ENCODE measurements at places on chromosomes 1 and 21. TPM values are rescaled to one million over a fixed set of nuclear protein-coding genes. Genes with fewer than 3 reads are reported as not detected.

The TIE1 gene
- total RNA-seq = 46.6 TPM

The PCP4 gene
- 51.4 TPM for total RNA-seq

The CD1D gene
- total RNA-seq = 1.4 TPM

The TCHHL1 gene
- not detected for total RNA-seq

The S100A8 gene
- 123 TPM for total RNA-seq

The FGR gene
- 22.5 TPM for total RNA-seq

The OR2W3 gene
- total RNA-seq = 1.9 TPM

The ADAM30 gene
- not detected for total RNA-seq

The NBL1 gene
- total RNA-seq = 137 TPM

The CLIC4 gene
- total RNA-seq = 566 TPM

The CFHR5 gene
- total RNA-seq = not detected

The LCE1B gene
- not detected for total RNA-seq

The GLRX2 gene
- total RNA-seq = 21.1 TPM

The GPR153 gene
- total RNA-seq = 11.8 TPM

The DUSP12 gene
- total RNA-seq = 15.5 TPM

The ITGB2 gene
- total RNA-seq = 122 TPM

The STUM gene
- 3.9 TPM for total RNA-seq

The PLEKHN1 gene
- total RNA-seq = 0.86 TPM

The FAM163A gene
- total RNA-seq = not detected

The PRDM16 gene
- 21.1 TPM for total RNA-seq

The LAPTM5 gene
- total RNA-seq = 120 TPM

The CFHR4 gene
- not detected for total RNA-seq

The TCHH gene
- 0.23 TPM for total RNA-seq

The TRIM17 gene
- 1.9 TPM for total RNA-seq

The WLS gene
- 83.6 TPM for total RNA-seq
